ENCODE measurements at places on chromosomes 1 and 21.

GRCh38 chr1:25256578-25256965, 9.3 kb upstream of the RSRP1 start:
- DNase-seq: no peak

- no peak for DNase-seq
These were observed 162.5 kb downstream of the TYW3 start for GRCh38 chr1:74895411-74895810.

- DNase-seq: no peak
These were observed 18.7 kb upstream of the PODN start for GRCh38 chr1:53043271-53043670.

GRCh38 chr1:35650416-35650815, 9.1 kb upstream of the PSMB2 start:
- no peak for DNase-seq
